ENCODE measurements at places on chromosomes 4 and X. TPM values are rescaled to one million over a fixed set of nuclear protein-coding genes. Genes with fewer than 3 reads are reported as not detected.

DNA sequence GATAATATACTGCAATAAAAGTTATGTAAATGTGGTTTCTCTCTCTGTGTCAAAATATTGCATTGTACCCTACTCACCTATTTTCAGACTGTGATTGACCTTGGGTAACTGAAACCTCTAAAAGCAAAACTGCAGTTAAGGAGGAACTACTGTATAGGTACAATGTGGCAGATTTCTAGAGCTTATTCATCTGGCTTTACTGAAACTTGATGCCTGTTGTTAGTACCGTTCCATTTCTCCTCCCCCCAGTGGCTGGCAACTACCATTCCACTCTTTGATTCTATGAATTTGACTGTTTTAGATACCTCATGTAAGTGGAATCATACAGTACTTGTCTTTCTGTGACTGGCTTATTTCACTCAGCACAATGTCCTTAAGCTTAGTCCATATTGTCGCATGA lies 61.9 kb downstream of the HOPX start:
- DNase-seq, result no peak

DNA sequence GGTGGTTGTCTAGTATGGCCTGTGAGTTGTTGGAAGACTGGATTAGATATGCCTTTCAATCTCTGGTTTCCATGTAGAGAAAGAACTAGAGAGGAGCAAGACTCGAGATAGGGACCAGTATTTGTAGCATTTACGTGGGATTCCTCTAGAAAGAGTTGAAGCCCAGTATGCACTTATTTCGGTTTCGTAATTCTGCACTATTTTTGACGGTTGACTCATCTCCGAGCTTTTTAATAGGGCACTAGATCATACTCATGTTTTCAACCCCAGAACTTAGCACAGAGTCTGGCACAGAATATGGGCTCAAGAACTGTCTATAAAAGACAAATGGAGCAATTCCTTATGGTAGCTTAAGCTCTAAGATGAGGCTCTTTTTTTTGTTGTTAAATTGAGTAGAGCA lies 15.7 kb downstream of the HELT start:
- DNase-seq, result no peak

DNA sequence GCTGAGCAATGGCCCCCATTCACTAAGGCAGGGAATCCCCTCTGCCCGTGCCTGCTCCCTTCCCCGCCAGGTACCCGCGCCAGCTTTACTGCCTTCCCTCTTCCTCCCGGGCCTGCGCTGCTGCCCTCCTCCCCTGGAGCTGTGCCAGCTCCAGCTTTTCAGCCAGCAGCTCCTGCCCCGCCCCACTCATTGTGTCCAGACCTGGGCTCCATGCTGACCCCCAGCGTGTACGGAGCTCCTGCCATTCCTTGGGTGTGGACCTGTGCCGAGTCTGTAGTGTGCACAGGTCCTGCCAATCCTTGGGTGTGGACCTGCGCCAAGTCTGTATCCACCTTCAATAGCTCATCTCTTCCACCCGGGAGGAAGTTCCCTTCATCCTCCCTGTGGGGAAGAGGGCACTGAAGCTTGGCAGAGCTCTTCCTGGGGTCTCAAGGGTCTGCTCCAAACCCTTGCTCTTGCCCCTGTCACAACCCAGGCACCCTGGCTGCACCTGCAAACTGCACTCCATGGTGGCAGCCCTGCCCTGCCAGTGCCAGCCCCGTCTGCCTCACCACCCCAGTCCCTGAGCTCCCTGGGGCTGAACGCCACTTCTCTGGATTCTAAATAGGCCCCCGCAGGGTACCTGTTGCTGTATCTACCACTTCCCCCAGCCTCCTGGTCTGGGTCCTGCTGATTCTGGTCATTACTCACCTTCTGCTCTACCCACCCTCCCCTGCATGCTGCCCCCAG lies 63.9 kb downstream of the TRMT44 start:
- DNase-seq, result peak; percentile 57

HSD17B13 gene
- under 0.01 TPM for total RNA-seq

HUWE1 gene
- total RNA-seq, result 116 TPM
